ENCODE measurements at places on chromosomes 7 and 10.

GRCh38 chr10:49615213-49615612, 1.4 kb downstream of the CHAT start:
- no peak for DNase-seq

- no peak for DNase-seq
Observed at GRCh38 chr10:28890121-28890950, 213.0 kb downstream of the BAMBI start.

DNA sequence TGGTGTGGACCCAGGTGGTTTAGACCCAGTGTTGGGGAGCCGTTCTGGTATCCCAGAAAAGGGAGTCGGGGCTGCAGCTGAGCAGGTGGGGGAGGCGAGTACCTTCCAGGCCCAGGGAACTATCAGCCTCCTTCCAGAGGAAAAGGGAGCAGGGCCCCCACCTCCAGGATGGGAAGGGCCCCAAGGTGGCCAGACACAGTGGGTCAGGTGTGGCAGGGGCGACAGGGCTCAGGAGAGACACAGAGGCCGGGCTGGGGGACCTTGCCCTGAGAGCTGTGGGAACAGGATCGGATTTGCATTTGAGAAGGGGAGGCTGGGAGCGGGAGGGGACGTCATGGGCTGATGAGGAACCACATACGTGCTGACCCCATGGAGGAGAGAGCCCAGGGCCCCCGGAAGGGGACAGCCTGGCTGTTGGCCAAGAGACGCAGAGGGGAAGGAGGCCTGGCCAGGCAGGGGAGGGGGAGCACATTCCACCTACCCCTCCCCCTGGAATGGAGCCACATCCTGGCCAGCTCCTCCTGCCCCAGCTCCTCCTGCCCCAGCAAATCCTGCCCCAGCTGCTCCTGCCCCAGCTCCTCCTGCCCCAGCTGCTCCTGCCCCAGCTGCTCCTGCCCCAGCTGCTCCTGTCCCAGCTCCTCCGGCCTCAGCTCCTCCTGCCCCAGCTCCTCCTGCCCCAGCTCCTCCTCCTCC, 9.7 kb upstream of the TTYH3 start:
- no peak for DNase-seq

GRCh38 chr10:12586741-12587140, 237.4 kb downstream of the CAMK1D start:
- no peak for DNase-seq

GRCh38 chr7:71457846-71458590, 326.1 kb downstream of the GALNT17 start:
- DNase-seq = no peak

GRCh38 chr10:112649822-112650152, 202.8 kb downstream of the VTI1A start:
- DNase-seq = no peak

GRCh38 chr10:20040012-20040411, 223.8 kb downstream of the PLXDC2 start:
- DNase-seq = no peak

- no peak for DNase-seq
Observed at GRCh38 chr10:47404446-47404845, 20.4 kb upstream of the ZNF488 start.

DNA sequence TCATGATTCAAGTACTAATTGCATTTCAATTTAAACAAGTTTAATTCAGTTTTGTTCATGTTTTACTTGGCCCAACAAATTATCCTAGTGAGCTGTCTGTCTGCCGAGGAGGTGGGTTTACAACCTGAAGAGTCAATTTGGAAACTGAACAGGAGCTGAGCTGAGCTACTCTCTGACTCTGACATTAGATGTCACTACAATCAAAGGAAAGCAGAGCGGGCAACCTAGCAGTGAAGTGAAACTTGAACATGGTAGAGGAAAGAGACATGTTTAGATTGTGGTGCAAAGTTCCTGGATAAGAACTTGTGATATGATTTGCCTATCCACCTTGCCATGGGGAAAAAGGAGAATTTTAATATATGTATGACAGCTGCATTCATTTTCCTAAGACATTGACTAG, 9.6 kb upstream of the AGR3 start:
- peak; percentile 69 for DNase-seq

- no peak for DNase-seq
Observed at GRCh38 chr10:112361951-112362751, 11.8 kb upstream of the ACSL5 start.

GRCh38 chr10:127318396-127318795, 122.0 kb upstream of the INSYN2A start:
- DNase-seq = no peak

DNA sequence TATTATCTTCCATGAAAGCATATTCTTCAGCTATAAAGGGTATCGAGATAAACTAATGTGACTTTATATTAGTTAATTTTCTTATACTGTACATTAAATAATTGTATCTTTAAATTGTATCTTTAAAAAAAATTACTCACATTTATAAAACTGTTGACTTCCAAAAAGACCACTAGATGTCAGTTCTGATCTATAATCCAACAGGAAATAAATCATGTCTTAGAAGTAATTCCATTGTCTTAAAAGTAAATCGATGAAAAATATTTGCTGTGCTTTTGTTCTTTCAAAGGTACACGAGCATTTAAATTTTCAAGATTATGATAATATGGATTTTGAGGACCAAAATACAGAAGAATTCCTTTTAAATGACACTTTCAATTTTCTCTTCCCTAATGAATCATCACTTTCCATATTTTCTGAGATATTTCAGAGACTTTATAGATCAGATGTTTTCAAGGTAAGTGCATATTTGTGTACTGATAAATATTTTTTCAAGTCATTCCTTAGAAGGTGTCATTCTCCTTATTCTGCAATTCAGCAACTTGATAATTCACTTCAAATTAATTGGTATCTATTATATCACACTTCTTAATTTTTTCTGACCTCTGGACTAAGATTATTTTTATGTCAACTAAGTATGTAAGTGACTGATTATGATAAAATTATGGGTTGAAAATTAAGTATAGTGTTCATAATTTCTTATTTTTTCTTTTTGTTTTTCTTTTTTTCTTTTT, 138.5 kb downstream of the CPED1 start:
- peak; percentile 53 for DNase-seq

DNA sequence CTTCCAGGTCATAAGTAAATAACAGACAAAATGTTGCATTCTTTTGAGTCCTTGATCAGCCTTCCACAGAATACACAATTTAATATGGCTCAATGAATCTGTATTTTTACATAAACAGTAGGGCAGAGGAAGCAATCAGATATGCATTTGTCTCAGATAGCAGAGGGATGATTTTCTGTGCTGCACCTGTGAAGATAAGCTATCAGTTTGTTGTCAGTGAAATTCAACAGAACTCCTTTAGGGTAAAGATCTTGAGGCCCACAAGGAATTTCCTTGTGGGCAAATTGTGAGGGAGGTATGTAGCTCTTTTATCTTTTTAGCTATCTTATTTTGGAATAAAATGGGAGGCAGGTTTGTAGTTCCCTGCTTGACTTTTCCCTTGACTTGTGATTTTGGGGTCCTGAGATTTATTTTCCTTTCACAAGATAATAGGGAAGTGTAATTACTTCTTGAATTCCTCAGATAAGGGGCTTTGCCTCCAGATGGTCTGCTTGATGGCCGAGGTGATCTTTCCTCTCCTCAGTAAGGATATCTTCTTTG, 60.8 kb upstream of the CYP2C18 start:
- no peak for DNase-seq

- DNase-seq = no peak
Observed at GRCh38 chr7:8149222-8149621, 112.7 kb downstream of the ICA1 start.

- no peak for DNase-seq
Observed at GRCh38 chr10:104231784-104232612, at the start of gene CFAP43. TSS of gene CFAP43 (minus strand) at chr10:104232364. CDS start at chr10:104232246, 118 bp downstream.

Measured in Karpas-422 (cell line).